T1000 (cell line): ENCODE measurements at places on chromosomes 1 and 21.

GRCh38 chr1:207030522-207031009, 2.0 kb downstream of the C1orf116 start:
- no peak for DNase-seq

- DNase-seq: no peak
These were observed 194.0 kb downstream of the NPHP4 start for GRCh38 chr1:5798151-5798730.

DNA sequence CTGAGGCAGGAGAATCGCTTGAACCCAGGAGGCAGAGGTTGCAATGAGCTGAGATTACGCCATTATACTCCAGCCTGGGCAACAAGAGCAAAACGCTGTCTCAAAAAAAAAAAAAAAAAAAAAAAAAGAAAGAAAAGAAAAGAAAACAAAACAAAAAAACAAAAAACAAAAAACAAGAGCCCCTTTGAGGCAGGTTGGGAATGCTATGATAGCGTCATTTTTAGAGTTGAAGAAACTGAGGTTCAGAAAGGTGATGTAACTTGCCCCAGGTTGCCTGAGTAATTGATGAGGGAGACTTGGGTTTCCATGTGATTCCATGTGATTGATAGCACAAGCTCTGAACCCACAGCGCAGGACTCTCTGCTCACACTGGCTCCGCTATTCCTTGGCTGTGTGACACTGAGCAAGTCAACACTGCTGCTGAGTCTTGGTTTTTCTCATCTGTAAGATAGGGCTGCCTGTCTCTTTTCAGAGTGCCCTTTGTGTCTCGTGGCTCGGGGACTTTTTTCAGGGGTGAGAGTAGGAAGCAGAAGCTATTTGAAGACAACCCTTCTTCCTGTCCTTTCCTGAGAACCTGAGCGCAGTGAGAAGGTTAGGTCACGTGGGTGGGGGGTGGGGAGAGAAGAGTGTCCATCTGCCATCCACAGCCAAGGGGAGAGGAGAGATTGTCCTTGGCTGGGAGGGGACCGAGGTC, 2.5 kb downstream of the CNR2 start:
- DNase-seq: no peak

- DNase-seq: no peak
These were observed 1.4 kb downstream of the MACO1 start for GRCh38 chr1:25431955-25432719.

- DNase-seq: no peak
These were observed 13.4 kb upstream of the AGTRAP start for GRCh38 chr1:11722538-11722937.
